WTC11 (cell line): ENCODE measurements at places on chromosomes 4 and X.

- peaks cover 11% of the 10 kb centered on the region for H3K4me1 ChIP-seq
- H3K27me3 ChIP-seq = no peaks in the 10 kb centered on the region; the same call in 1 of the 2 replicates
- no peak overlapping the region for H3K4me3 ChIP-seq
- H3K36me3 ChIP-seq = no peaks in the 10 kb centered on the region
- H3K27ac ChIP-seq = no peak overlapping the region
- DNase-seq = peak; percentile 32
Measured at GRCh38 chrX:74383611-74384010, 37.7 kb upstream of the SLC16A2 start.

DNA sequence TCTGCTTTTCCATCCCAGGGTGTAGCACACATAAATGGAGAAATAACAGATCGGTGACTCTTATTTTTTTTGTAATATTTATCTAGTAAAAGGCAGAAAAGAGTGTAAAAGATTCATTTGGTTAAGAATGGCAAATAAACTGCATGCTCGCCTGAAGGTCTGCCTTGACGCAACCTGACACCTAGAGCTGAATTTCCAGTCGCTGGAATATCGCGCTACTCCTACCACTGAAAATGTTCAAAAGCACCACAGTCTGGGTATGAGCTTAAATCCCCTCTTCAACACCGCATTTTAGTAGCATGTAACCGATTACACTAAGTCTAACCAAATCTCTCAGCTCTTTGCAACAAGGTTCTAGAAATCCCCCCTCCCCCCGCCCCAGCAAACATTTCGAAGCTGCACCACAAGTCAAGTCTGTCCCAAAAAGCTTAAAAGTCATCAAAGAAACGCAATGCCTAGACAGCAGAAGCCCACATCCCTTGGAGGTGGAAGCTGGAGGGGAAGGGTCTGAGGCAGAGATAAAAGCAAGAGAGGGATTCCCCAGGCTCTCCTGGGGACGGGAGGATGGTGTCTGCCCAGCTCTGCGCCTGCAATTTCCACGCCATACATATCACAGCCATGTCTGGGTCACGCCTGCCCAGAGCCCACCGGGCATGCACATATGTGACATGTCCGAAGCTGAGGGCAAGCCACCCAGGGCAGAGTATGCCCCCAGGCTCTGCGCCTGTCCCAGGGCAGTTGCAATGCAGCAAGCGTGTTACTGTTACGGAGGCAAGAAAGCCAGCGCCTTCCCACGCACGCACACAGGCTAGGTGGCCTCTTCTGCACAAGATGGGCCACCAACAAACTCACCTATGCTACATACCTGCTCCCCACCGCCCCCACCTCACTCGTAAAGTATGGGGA, 1.4 kb downstream of the FGF13 start:
- no peaks in the 10 kb centered on the region for H3K27me3 ChIP-seq
- peaks cover 31% of the 10 kb centered on the region for H3K4me1 ChIP-seq
- DNase-seq = peak; percentile 12
- H3K36me3 ChIP-seq = peaks cover 16% of the 10 kb centered on the region
- no peak overlapping the region for H3K27ac ChIP-seq

DNA sequence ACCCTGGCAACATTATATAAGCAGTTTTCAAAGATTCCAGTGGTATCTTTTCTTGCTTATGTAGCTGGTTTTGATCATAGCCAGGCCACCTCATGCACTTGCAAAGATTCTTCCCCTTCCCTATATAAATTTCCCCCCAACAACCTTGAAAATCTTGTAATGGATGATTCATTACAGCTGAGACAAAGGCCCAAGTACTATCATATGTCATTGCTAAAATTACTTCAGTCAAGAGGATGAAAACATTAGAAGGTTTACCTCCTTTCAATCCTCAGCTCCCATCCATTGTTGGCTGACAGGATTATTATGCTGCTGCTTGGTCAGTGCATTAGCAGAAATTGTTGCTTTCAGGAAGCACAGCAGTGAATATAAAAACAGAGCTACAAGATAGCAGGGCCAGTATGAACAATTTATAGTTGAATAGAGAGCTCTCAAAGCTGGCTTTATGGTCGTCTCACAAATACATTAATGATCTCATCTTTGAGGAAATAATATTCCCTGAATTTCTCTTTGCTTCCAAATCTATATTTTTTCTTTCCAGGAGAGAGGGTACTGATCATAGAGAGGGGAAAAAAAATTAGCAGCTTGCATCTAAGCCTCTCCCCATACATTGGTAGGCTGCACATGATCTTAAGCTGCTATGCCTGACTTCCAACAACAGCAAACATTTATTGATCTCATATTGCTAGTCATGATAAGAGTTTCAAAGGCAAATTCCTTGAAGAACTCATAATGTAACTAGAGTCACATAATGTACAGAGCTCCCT, 7.7 kb upstream of the ARHGEF38 start:
- H3K4me1 ChIP-seq = no peaks in the 10 kb centered on the region
- no peak overlapping the region for H3K27ac ChIP-seq
- H3K4me3 ChIP-seq = no peak overlapping the region
- no peak for DNase-seq

GRCh38 chrX:16433021-16433420, 216.9 kb upstream of the S100G start:
- H3K27ac ChIP-seq = no peak overlapping the region
- no peaks in the 10 kb centered on the region for H3K27me3 ChIP-seq
- no peak for DNase-seq
